PC-9 (cell line): ENCODE measurements at places on chromosomes 1 and 21.

GRCh38 chr21:34913811-34914210 is 135.3 kb downstream of the RUNX1 start:
- DNase-seq: no peak

GRCh38 chr1:82978461-82979324 is 1020.2 kb downstream of the TTLL7 start:
- DNase-seq: peak; percentile 46

DNA sequence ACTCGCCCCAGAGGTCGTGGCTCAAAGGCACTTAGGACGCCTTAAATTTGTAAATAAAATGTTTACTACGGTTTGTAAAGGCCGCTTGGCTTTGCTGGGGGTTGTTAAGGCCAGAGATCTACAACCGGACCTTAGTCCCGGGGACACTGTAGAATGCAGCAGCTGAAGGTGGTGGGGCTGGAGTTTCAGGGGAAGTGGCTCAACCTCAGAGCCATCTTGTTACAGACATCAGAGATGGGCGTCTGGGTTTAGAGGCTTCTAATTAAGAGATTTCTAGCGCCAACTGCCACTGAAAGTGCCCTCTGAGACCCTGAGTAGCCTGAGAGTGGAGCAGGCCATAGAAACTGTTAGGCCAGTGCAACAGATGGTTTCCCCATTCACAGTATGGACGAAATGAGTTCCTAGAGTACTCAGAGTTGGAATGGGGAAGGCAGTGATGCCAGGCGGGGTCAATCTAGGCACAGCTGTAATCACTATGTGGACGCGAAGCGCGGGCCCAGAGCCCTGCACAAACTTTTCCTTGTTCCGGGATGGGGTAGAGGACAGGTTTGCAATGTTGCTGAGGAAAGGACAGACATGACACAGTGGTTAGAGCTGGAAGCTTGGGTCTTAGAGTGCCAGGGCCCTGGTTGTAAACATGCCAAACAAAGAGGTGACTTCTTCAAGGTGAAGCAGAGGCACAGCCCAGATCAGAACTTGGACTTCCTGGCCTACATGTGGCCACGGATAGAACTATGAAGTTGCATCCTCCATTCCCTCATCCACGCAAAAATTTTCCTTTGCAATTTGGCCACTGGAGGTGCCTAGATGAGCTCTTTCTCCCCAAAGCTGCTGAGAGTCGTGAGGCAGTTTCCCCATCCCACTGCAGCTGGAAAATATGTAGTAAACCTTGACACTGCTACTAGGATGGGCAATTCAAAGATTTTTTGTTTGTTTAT is 6.0 kb downstream of the HLX start:
- DNase-seq: no peak

GRCh38 chr1:22592051-22592450 is 28.8 kb downstream of the EPHA8 start:
- no peak for DNase-seq

DNA sequence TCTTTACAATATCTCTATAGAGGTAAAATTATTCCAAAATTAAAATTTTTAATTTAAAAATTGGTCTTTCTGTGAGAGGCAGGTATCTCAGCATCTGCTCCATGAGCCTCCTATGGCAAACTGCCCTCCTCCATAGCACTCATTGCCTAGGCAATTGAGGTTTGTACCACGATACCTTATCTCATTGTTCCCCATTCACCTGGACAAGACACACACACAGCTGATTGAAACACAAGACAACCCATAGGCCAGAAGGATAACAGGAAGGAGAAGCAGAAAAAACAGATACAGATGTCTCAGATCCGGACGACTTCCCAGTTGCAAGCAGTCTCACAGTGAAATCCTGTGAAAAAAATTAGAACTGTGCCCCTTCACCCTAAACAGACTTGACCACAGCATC is 24.3 kb downstream of the RHBDL2 start:
- no peak for DNase-seq
